ENCODE measurements at places on chromosomes 3 and 15.

GRCh38 chr3:114418724-114419543 is 125.1 kb downstream of the TIGIT start:
- peak; percentile 87 for DNase-seq

GRCh38 chr3:47617086-47618010 is 38.7 kb upstream of the CSPG5 start:
- DNase-seq: peak; percentile 49

DNA sequence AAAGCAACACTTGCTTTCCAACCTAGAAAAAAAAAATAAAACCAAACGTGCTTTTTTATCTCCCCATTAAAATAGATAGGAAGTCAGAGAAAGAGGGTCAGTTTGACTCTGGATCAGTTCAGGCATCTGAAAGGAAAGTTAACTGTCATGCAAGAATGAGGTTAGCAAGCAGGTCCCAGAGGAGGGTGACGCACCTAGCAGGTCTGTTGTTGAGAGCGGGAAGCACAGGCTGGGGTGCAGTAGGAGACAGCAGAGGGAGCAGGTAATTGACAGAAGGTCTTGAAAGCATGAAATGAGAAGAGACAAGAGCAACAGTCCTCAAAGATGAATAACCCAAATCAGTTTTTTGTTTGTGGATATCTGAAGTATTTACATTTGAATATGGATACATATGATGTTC is 82.5 kb downstream of the ANO10 start:
- DNase-seq: no peak

- DNase-seq: no peak
These were observed 108.9 kb downstream of the RPL22L1 start for GRCh38 chr3:170761103-170761502.

GRCh38 chr15:51185213-51186159 is 90.8 kb upstream of the TNFAIP8L3 start:
- no peak for DNase-seq

- DNase-seq: no peak
These were observed 107.7 kb upstream of the RPL32 start for GRCh38 chr3:12948891-12949711.

DNA sequence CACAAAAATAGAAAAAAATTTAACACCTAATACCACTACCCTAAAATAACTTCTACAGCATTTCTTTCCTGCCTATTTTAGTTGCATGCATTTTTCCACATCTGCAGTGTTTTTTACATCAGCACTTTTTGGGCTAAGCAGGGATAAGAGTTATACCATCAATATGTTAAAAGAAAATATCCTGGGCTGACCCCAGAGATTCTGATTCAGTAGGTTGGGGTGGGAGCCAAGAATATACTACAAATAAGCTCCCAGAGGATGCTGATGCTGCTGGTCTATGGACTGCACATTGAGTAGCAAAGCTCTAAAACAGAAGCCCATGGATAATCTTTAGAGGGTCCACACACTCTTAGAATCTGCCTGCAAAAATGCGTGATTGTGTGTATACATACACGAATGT is 14.8 kb downstream of the FYCO1 start:
- DNase-seq: no peak

DNA sequence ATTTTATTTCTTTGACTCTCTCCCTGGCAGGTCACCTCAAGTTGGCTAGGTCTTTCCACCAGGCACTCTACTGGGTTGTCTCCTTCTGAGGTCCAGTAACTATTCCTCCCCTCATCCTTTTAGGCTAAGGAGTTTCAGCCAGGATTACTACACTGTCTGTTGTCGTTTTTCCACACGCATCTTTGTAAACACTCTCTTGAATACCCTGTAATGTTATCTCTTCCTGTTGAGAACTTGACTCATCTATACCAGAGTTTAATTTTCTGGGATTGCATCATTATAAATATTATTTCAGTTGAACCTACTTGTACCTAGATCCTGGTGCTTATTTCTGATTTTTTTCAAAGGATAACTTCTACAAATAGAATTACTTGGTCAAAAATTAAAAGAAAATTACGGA is 138.3 kb downstream of the SQOR start:
- DNase-seq: no peak

DNA sequence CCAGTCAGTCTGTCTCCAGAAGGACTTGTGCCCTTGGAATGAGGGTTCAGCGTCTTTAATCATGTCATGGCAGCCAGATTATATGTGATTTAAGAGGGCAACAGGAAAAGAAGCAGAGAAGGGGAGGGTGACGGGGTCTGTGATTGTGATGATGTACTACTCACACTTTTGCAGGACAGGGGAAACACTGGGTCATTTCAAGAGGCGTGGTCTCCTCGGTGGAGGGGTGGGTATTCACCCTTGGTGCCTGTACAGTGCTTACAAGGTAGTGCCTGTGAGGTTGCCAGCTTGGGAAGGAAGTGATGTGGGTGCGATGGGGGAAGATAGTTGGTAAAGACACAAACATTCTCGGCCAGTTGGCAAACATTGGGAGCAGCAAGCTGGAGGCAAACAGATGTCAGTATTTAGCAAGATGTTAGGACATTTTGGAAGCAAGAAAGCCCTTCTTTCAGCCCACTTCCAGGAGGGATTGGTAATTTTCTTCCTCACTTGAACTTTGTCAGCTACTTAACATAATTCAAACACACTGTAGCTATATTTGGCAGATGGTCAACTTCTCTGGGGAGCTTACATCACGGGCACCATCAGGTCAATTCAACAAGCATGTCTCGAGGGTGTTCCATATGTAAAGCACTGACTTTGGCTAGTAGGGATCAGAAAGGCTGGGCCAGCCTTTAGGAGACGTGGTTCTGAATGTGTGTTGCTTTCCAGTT is 71.4 kb upstream of the ROPN1 start:
- DNase-seq: no peak

- DNase-seq: no peak
These were observed 48.1 kb downstream of the MAGEF1 start for GRCh38 chr3:184663756-184664155.

- DNase-seq: peak; percentile 5
These were observed 326.8 kb downstream of the TUSC7 start for GRCh38 chr3:117036259-117036799.

- peak; percentile 5 for DNase-seq
These were observed 95.2 kb downstream of the SPATA16 start for GRCh38 chr3:173045770-173046382.

DNA sequence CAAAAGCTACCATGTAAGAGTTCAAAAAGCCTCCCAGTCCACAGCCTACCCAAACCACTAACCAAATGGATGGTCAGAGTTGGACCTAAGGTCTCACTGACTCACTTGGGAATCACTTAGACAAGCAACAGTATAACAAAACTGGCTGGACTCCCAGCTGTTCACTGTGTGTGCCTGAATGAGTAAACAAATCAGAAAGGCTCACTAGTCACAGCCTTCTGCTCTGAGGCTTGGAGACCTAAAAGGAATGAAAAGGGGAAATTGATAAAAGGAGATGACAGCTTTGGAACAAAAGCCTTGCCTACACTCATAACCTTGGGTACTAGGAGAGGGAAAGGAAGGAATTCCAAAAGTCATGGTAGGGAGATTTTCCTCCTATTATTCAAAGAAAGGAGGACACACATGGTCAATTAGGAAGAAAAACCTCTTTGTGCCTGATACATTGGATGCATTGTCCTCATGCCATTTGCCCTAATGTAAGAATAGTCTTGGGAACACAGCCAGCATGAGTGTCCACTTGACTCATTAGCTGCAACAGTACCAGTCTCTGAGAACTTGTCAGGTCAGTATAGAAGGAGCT is 92.3 kb downstream of the FRMD5 start:
- DNase-seq: peak; percentile 100

- DNase-seq: no peak
These were observed 492.5 kb upstream of the CFAP20DC start for GRCh38 chr3:59542276-59542675.

DNA sequence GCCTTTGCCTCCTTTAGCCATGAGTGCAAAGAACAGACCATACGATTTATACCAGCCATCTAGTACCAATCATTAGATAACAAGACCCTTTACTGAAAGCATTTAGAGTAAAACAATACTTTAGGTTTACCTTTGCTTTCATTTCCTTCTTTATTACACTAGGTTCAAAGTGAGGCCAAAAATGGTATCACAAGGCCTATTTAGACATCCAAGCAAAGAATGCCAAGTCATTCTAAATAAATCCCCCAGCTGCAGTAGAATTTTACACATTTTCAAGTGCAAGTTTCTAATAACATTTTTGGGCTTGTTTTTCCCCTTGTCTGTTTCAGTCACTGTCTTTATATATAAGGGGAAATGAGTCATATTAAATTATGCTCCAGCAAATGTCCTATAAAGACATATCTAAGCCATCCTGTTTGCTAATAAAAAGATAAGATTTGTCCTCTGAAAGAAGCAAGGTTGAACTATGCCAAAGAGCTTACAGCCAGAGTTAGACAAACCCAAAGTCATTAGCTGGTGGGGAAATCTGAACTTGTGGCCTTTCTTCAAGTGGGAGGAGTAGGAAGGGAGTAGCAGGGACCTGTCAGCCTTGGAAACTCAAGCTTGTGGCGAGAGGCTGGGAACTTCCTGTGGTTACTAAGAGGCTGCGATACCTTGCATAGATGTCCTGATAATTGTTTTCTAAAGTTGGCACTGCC is 232.7 kb downstream of the MECOM start:
- peak; percentile 82 for DNase-seq

- DNase-seq: peak; percentile 33
These were observed 26.4 kb downstream of the RBM6 start for GRCh38 chr3:49966233-49966942.

GRCh38 chr3:18012436-18012835 is 270.0 kb upstream of the TBC1D5 start:
- DNase-seq: no peak

DNA sequence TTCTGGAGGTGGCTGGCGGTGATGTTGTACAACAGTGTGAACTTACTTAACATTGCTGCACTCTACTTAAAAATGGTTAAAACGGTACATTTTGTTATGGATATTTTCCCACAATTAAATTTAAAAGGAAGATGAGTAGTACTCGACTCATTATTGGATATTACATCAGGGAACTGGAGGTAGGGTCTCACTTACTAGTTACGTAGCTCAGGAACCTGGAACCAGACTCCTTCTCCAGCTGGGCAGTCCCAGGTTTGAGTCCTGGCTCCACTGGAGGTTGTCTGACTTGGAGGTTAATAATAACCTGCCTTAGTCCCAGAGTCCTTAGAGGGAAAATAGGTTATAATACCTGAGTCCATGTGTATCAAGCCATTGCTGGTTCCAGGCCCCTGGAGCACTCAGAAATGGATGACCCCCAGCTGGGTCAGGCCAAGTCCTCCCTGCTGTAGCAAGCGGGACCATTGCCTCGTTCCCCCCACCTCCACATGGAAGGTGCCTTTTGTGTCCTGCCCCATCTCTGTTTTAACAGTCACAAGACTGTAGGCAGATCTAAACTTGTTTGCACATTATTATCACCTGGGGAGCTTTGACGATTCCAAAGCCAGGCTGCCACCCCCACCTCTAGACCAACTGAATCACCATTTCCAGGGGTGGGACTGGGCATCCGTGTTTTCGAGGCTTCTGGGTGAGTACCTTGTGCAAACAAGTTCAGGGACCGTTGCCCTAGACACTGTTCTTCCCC is 126.6 kb downstream of the IGF1R start:
- peak; percentile 68 for DNase-seq

All from renal cortical epithelial cell (primary cell).